ENCODE measurements at places on chromosomes 11 and 22. TPM values are rescaled to one million over a fixed set of nuclear protein-coding genes. Genes with fewer than 3 reads are reported as not detected.

- DNase-seq, result no peak
Measured at GRCh38 chr11:15849257-15849656, 507.1 kb downstream of the SOX6 start.

- no peak for DNase-seq
Measured at GRCh38 chr11:129455756-129456655, 80.4 kb downstream of the BARX2 start.

DNA sequence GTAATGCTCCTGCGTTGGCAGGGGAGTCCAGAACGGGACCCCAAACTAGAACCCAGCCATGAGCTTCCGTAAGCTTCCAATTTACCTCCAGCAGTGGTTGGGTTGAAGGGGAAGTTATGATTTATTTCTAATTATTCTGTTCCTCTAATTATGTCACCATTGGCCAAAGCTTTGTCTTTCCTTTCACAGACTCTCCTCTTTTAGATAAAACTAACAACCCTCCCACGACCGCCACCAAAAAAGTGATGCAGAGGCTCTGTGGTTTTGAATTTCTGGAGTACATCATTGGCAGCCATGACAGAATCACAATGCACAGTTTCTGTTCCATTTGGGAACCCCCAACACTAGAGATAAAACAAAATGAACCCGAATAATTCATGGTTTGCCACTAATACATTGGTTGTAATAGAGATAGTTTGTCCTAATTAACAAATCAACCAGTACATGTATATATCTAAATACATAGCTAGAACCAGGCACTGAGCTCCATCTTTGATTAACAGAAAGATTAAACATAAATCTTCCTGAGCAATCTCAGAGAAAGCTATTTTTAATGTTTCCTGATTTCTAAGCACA, 64.3 kb downstream of the ETS1 start:
- no peak for DNase-seq

DNA sequence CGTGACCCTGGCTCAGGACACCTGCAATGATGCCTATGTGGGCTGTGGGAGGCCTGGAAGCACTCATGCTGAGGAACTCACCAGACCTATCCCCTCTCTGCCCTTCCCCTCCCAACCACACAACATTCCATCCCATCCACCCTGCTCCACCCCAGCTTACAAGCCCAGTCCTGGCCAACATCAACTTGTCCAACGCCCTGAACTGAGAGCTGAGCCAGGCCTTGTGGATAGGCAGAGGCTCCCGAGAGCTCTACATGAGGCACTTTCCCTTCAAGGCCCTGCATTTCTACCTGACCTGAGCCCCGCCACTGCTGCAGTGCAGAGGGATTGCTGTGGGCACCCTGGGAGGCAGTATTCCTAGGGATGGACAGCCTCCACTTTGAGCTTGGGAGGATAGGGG, 112.4 kb downstream of the PDE2A start:
- no peak for DNase-seq

DNA sequence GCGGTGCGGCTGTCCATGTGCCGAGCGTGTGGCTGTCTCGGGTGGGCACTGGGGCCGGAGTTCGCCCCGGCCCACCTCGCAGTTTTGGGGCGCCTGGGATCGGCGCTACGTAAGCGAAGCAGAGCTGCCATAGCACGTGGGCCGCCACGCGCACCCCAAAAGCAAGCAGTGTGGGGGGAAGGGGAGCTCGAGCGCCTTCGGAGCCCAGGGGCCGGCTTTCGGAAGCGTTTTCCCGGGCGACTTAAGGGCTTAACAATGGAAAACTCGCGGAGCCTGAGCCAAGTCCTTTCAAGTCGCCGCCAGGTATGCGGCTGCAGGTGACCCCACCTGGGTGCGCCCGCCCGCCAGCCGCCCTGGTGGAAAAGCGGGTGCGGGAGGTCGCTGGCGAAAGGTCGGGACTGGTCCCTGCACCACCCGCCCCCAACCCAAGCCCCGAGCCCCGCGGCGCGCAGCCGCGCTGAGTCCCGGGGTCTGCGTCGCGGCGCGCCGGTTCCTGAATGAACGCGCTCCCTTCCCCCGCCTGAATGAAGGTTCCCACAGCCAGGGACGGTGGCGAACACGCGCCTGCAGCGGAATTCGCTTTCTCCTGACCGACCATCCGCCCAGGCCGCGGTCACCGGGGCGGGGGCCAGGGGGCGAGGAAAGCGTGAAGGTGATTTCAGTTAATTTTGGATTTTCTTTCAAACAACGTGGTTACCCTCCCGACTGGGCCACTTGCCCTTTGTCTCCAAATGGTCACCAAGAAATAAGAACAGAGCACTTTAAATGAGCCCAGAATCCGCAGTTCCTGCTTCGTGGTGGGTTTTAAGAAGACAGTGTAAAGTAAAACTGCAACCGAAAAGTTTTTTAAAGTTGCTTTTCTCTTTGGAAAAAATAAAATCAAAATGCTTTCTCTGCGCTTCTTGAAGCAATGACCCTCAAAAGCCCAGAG, 2.8 kb upstream of the CCND1 start:
- peak; percentile 45 for DNase-seq

DNA sequence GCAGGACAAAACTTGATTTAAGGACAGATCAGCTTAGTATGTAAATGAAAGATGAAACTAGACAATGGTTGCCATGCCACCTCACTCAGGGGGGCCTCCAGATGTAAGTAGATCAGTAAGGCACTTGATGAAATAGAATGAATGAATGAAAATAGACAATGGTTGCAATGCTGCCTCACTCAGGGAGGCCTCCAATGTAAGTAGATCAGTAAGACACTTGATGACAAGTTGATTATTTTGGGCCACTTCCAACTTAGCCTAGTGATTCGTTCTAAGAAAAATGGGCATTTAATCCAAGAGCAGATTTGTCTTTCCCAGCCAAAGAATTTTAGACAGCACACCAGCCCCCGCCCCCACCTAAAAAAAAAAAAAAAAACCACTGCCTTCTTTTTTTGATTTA, 19.2 kb upstream of the SLC5A12 start:
- peak; percentile 83 for DNase-seq

GRCh38 chr11:134236834-134237556, 12.5 kb downstream of the VPS26B start:
- DNase-seq, result no peak

DNA sequence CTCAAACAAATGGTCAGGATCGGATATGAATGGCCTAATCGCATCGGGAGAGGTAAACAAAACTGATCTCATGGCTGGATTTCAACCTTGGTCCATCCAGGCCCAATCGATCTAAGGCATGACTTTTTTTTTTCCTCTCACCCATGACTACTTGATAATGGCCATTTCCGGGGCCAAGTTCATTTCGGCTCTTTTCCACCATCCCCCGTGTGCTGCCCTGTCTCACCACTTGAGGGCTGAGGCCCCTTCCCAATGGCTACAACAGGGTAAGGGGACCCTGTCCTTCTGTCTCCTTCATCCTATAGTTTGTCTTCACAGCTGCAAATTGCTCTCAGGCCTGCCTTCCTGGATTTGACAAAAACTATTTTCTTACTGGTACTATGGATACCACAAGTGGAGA, 26.7 kb downstream of the GRAP2 start:
- no peak for DNase-seq

DNA sequence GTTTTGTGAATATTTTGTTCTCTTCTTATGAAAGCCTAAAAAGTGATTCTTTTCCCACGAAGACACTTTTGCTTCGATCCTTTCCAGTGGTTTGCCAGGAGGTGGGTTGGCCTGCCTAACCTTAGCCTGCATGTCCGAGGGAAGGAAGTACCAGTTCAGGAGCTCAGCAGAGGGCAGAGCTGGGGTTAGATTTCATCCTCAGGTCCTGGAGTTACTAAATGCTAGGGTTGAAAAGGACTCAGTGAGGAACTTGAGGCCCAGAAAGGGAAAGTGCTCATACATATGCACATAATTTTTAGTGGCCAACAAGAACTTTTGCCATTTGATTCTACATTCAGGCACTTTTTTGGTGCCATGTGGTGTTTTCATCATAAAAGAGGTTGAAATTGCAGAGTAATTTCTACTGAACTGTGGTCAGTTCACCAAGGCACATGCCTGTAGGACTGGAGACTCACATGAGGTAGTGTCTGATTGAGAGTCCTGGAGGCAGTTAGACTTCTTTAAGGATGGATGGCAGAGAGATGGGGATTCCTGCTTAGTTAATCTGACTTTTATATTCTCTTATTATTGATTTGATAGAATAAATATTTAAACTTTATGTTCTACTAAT, 36.7 kb downstream of the NCAM1 start:
- no peak for DNase-seq

- DNase-seq, result no peak
Measured at GRCh38 chr22:20186183-20186870, 35.5 kb upstream of the CCDC188 start.

DNA sequence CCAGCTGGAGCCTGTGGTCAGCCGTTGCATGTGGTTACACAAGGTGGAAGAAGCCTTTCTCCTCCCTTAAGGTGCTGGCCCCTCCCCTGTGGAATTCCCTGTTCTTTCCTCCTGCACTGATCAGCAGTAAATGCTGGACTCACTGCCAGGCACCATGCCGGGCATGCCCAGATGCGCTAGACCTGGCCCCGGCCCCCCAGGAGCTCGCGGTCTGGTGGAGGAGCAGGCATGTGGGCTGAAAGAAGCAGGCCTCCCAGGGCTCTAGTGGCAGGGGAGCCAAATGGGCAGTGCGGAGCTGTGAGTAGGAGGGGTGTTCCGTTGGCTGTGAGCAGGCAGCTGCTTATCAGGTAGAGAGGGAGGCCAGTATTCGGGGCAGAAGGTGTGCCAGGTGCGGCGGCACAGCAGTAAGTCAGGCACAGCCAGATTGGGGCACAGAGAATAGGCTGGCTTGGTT, 10.2 kb downstream of the DGKZ start:
- no peak for DNase-seq

GRCh38 chr11:94676814-94677213, 91.3 kb upstream of the AMOTL1 start:
- DNase-seq, result no peak

- DNase-seq, result peak; percentile 67
Measured at GRCh38 chr11:128195057-128195751, 392.2 kb downstream of the ETS1 start.

DNA sequence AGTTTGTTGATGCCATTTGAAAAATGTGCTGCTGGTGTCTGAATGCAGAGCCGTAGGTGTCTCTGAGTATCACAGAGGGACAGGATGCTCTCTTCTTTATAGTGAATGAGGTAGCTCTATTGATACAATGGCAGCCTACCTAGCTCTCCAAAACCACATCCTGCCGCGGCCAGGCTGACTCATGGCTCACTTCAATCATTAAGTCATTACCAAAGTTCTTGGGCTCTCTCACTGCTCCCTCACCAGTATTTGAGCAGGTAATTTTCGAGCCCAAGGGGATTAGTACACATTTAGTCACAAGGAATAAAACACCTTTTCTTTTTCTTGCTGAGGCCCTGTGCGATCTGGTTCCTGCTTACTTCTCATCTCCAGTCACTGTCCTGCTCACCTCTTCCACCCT, 509.0 kb upstream of the LARGE1 start:
- no peak for DNase-seq

TMEM121B gene
- 3.1 TPM for polyA plus RNA-seq

HSPB2 gene
- 67.5 TPM for polyA plus RNA-seq

ROM1 gene
- polyA plus RNA-seq, result 1.3 TPM

CD59 gene
- 136 TPM for polyA plus RNA-seq

Data from muscle of back (tissue), 13 donors.